Non-pigmented ciliary epithelial cell (primary cell): ENCODE measurements at places on chromosomes 16 and 17.

GRCh38 chr17:76543482-76543825 is 3.6 kb downstream of the PRCD start:
- DNase-seq: no peak

GRCh38 chr17:57133486-57133885 is 48.4 kb downstream of the AKAP1 start:
- DNase-seq: no peak

- DNase-seq: no peak
Measured at GRCh38 chr17:78735832-78736525, 46.1 kb downstream of the CYTH1 start.

GRCh38 chr17:14004927-14005620 is 64.2 kb upstream of the COX10 start:
- DNase-seq: no peak

DNA sequence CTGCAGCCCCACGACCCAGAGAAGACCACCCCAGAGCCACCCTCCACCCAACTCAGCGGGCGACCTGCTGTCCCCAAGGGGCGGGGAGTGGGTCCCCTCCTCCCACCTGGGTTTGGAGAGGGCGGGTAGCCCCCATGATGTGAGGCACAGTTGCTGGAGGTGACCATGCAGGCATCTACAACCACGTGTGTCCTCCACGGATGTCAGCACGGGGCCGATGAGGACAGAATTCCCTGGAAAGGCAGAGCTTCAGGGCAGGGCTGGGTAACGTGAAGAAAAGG is 7.1 kb downstream of the UTS2R start:
- no peak for DNase-seq

DNA sequence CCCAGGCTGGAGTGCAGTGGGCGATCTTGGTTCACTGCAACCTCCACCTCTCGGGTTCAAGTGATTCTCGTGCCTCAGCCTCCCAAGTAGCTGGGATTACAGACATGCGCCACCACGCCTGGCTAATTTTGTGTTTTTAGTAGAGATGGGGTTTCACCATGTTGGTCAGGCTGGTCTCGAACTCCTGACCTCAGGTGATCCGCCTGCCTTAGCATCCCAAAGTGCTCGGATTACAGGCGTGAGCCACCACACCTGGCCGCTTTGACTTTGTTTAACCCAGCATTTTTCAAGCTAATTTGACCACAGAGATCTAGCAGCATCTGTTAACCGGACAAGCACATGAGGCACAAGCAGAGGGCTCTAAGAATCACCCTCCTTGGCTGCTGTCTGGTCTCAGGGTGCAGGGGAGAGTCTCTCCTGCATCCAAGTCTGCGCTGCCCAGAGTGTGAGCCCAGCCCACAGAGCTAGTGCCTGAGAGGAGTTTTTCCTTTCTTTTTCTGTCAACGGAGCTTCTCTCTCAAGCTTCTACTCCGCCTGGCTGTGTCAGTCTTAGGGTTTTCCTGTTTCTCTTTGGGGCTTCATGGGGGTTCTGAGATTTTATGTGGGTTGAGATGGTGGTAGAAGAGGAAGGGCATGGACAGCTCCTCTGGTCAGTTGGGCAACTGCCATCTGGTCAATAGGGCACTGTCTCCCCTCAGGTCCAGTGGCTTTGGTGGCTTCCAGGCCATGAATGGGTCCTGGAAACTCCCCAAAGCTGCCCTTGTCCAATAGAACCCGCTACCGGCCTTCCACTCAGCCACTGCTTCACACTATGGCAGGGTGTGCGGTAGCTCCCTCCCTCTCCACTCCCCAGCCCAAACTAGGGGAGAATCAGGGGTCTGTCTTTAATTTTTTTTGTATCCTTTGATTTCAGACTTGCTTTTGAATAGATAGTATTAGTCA is 59.6 kb downstream of the TNFRSF13B start:
- no peak for DNase-seq

- DNase-seq: no peak
Measured at GRCh38 chr16:74623839-74624235, 16.9 kb upstream of the GLG1 start.

DNA sequence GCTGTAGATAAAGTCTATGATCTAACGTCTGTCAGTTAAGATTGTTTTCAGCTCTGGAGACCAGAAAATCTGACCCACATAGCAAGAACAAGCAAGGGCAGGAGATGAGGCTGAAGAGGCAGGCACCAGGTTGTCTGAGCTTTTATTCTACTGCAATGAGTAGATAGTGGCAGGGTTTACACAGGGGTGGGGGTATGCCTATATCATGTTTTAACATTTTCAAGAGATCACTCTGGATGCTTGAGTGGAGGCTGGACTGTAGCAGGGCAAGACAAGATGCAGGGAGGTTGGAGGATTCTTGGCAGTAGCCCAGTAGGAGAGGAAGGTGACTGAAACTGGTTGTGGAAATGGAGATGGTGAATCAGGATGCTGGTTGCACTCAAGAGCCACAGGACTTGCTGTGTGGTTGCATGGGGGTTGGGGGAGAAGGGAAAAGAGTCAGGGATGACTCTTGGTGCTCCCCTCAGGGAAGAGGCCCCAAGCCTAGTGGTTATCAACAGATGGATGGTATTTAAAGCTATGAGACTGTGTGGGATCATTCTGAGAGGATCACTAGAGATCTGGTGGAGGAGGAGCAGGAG is 143.1 kb upstream of the KCNJ18 start:
- DNase-seq: peak; percentile 44

DNA sequence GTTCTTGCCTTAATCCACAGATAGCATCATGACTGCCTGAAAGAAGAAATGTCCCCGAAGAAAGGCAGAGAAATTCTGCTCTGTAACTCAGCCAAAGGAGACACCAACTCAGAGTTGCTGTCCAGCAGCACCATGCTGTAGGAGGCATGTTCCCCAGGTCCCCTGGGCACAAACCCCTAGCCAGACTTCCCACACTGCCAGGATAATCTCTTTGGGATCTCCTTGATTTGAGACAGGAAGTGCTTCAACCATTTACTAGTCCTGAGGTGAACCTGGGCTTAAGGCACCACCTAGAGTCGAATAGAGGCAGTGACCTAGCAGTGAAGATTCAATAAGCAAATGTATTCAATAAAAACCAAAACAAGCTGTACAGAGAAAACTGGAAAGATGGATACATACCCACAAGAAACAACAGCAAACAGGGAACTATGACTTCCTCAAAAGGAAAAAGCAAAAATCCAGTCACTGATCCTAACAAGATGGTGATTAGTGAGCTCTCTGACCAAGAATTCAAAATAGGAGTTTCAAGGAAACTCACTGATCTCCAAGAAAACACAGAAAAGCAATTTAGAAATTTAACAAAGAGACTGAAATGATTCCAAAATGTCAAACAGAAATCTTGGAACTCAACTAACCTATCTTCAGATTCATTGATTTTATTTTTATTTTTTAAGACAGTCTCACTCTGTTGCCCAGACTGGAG is 5.7 kb downstream of the OR4D2 start:
- DNase-seq: peak; percentile 6

DNA sequence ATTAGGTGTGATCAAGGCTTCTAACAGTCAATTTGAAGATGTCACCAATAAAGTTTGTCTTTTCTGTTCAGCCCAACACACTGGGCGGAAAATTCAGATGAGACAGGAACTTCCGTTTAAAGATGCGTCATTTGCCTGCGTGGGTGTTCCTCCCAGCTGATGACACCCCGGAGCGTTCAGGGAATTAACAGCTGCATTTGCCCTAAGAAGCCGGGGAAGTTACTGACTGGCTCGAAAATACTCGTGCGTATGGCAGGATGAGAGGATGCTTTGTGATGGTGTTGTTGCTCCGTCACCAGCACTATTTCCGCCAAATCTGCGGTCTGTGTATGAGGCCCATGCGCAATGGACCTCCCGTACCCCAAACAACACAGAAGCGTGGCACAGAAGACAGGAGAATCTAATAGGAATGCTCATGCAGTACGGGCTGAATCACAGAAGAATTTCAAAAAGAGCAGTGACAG is 11.9 kb upstream of the PVALEF start:
- DNase-seq: no peak

DNA sequence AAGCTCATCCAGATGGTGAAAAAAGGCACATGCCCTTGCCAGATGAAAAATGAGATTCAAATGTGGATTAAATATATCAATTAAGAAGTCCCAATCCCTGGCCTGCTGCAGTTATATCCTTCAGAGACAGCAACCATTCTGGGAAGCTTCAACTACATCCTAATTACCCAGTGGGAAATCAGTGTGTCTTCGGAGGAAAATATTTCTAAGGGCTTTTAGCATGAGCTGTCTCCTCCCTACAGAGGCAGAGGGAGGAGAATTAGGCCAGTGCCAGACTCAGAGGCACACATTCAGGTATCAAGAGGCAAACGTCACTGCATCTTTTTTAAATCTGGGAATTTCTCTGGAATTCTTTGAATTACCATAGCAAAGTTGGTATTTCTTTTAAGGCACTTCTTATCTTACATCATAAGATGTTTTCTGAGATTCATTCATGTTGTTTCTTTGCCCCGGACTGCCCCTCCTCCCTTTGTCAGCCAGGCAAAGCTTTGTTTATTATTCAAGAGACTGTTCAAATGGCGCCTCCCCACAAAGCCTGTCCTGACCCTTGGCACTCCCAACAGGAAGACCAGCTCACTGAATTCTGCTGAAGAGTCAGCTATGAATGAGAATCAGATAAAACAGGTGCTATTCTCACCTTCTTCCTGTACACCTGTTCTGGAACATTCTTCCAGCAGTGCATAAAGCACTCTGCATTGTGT is 38.3 kb upstream of the SMPD3 start:
- no peak for DNase-seq

- no peak for DNase-seq
Measured at GRCh38 chr17:27915709-27916108, 22.5 kb upstream of the LYRM9 start.

- no peak for DNase-seq
Measured at GRCh38 chr17:7570351-7570750, 8.6 kb downstream of the SENP3 start.

DNA sequence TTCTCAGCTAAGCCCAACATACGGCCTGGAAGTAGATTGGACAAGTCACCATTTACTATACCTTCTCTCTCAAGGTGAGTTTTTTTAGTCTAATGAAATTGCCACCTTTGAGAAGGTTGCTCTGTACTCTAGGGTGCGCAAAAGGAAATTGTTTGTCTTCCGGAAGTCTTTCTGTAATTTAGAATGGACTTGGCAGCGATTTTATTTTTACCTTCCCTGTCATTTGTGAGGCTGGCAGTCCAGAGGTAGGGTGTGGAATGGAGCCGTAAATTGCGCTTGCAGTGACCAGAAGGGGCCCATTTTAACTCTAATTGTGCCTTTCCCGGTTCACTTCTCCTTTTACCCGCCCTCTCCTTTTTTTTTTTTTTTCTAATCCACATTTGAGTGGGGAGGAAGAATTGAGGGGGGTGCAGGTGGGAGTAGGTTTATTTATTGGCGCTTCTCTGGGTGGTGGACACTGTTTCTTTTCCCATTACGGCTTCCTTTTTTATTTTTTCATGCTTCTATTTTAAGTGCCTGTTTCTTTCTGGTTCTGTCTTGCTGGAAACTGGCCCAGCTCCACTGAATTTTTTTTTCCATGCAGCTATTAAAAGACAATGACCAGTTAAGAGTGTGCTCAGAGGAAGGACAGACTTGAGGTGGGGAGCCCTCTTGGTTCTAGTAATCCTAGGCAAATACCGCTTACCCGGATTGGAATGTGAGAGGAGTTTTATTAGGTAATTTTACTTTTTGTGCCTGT is 89.7 kb upstream of the CLEC18A start:
- DNase-seq: peak; percentile 54

GRCh38 chr16:57667526-57668262 is 412 bp upstream of the ADGRG3 start:
- DNase-seq: no peak
